ENCODE measurements at places on chromosomes 11 and 22. TPM values are rescaled to one million over a fixed set of nuclear protein-coding genes. Genes with fewer than 3 reads are reported as not detected.

Gene OR4D5
- polyA plus RNA-seq, result not detected

Gene DMC1
- 0.14 TPM for polyA plus RNA-seq

Gene MMP12
- not detected for polyA plus RNA-seq

Gene TSPAN32
- not detected for polyA plus RNA-seq

Gene FGF4
- not detected for polyA plus RNA-seq

Gene ABCC8
- polyA plus RNA-seq, result 13.2 TPM

Gene SCGB1D2
- not detected for polyA plus RNA-seq

Gene WBP2NL
- not detected for polyA plus RNA-seq

Gene LRRC74B
- polyA plus RNA-seq, result not detected

Gene KRTAP5-11
- not detected for polyA plus RNA-seq

Gene INS
- polyA plus RNA-seq, result not detected

Gene THYN1
- 164 TPM for polyA plus RNA-seq

Gene SCGB1A1
- not detected for polyA plus RNA-seq

Gene RIC3
- 103 TPM for polyA plus RNA-seq

Gene GLYATL1B
- polyA plus RNA-seq, result not detected

Gene OR51E2
- polyA plus RNA-seq, result not detected

Gene RASL10A
- polyA plus RNA-seq, result 0.26 TPM

Gene GLB1L2
- 4.0 TPM for polyA plus RNA-seq

Gene LAYN
- not detected for polyA plus RNA-seq

Gene CARS1
- 61.0 TPM for polyA plus RNA-seq

Gene SERPIND1
- polyA plus RNA-seq, result not detected

Gene CCDC73
- polyA plus RNA-seq, result not detected

Gene LDHAL6A
- not detected for polyA plus RNA-seq

Gene IGLL5
- not detected for polyA plus RNA-seq

Data from neural cell (in vitro differentiated cells).